ENCODE measurements at places on chromosomes 5 and 9. TPM values are rescaled to one million over a fixed set of nuclear protein-coding genes. Genes with fewer than 3 reads are reported as not detected.

DNA sequence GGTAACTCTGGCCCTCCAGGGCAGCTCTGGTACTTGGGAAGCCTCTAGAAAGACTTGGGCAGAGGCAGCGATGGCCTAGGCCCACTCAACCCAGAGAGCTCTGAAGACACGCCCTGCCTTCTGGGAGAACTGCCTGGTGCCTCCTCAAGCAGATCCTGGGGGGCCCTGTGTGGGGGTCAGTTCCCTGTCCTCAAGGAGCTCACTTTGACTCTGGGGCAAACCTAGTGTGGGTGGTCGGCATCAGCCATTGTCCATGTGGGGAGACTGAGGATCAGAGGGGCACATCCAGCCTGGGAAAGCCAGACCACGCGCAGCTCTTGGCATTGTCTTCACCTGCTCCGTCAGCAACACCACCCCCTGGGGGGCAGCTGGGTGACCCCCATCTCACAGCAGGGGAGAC, 28.0 kb downstream of the ABO start:
- no peak for DNase-seq

DNA sequence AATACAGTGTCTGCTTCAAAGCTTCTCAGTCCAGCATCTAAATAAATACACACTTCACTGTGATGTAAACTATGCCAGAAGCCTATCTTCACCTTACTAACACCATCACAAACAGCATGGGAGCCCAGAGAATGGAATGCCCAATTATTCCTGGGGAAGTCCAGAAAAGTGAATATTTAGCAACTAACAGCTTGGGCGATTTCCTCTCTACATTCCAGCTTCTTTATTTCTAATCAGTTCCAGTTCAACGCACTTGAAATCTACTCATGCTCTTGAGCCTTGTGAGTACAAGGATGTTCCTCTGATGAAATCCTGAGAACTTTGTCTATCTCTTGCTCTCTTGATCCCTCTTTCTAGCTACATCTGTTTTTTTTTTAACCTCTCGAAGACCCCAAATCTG, 100.4 kb upstream of the C9orf72 start:
- DNase-seq = no peak

DNA sequence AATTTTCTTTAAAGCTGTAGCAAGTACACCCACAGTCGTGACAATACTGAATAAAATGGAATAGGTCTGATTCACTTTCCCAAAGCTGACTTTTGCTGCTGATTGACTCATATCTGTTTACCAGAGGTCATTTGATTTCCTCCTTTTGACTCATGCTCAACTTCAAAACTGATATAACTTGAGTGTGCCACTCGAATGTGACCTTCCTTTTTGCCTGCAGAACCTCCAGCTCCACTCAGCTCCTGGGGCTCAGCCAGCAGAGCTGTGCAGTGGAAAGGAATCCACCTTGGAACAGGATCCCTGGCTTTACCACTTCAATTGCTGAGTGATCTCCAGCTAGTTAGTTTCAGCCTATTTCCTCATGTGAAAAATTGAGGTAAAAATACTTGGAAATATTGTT, 84.1 kb downstream of the FEM1C start:
- DNase-seq = no peak

GRCh38 chr5:177025101-177025601, 2.7 kb downstream of the ZNF346 start:
- no peak for DNase-seq

The SLC36A3 gene
- not detected for total RNA-seq

- DNase-seq = no peak
Measured at GRCh38 chr5:172058088-172058487, 51.6 kb upstream of the FBXW11 start.

The SLC34A1 gene
- not detected for total RNA-seq

- no peak for DNase-seq
Measured at GRCh38 chr9:118482306-118482705, 778.1 kb downstream of the TLR4 start.

The DAB2 gene
- 103 TPM for total RNA-seq

GRCh38 chr5:76684756-76685519, 31.0 kb upstream of the F2R start:
- peak; percentile 11 for DNase-seq

The GRIA1 gene
- 2.5 TPM for total RNA-seq

DNA sequence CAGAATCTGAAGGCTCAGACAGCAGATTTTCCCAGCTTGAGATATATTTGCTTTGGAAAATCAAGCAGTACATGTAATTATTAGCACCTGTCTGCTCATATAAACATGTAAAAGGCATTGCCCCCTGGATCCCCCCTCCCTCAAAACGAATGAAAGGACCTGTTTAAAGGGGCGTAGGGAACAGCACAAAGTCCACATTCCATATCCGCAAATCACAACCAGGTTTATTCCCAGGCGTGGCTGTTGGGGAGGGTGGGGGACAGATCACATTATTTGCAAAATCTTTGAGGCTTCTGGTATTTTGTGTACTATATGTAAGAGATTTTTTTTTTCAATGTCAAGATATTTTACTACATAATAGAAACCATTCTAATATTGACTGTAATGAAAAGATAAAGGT, 8.7 kb upstream of the MRPS2 start:
- no peak for DNase-seq

DNA sequence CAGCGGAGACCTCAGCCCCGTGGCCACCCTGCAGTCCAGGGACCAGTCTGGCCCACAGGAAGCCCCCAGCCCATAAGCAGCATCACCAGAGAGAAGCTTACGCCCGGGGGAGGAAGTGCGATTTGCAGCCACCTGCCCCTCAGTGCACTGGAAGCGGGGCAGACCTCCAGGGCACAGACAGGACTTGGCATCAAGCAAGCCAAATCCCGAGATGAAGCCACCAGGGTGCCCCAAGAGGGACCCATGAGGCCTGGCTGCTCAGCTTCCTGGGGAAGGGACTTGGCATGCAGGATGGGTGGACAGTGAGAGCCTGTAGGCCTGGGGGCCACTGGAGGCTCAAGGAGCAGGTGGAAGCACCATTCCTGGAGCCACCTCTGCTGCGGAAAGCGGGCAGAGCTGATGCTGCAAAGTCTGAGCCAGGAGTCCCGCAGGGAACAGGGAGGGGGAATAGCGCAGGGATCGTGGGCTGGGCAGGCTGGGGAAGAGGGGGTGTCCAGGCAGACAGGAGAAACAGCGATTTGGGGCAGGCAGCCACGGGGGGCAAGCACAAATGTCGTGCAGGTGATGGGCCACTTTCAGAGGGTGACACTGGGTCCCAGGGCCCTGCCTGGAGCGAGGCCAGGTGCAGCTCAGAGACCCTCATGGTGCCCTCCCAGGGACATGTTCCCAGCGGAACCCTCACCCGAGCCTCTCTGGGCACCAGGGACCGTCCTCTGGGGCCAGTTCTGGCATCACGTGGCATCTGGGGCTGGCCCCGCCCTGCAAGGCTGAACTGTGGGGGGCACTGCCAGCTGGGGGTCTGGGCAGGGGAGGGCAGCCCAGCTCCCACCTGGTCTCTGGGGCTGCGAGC, 3.2 kb downstream of the LRRC26 start:
- DNase-seq = no peak

The GLRA1 gene
- total RNA-seq = not detected

- DNase-seq = no peak
Measured at GRCh38 chr9:125842242-125842641, 95.1 kb downstream of the PBX3 start.

DNA sequence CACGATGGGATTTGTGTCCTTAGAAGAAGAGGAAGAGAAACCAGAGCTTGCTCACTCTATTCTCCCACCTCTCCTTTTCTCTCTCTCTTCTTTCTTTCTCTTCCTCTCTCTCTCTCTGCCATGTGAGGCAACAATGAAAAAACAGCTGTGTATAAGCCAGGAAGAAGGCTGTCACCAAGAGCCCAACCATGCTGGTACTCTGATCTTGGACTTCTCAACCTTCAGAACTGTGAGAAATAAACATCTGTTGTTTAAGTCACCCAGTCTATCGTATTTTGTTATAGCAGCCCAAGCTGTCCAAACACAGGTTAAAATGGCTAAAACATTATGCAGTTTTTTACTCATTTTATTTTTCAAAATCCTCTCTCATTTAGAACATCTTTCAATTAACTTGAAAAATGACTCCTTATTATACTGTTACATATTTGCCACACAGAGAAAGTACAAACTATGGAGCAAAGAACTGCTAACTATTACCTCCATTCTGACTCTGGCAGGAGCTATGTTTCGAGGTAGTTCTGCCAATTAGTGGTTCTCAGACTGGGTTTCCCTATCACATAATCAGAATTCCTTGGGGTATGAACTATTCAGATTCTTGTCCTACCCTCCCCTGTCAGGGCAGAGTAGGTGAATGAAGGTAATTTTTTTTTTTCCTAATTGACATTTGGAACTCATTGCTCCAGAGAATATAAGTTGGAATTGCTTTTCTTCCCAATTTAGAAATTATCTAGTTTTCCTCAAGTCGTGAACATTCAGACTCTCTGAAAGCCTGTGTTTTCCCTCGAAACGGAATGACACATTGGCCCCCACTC, 434.6 kb downstream of the ENC1 start:
- no peak for DNase-seq

DNA sequence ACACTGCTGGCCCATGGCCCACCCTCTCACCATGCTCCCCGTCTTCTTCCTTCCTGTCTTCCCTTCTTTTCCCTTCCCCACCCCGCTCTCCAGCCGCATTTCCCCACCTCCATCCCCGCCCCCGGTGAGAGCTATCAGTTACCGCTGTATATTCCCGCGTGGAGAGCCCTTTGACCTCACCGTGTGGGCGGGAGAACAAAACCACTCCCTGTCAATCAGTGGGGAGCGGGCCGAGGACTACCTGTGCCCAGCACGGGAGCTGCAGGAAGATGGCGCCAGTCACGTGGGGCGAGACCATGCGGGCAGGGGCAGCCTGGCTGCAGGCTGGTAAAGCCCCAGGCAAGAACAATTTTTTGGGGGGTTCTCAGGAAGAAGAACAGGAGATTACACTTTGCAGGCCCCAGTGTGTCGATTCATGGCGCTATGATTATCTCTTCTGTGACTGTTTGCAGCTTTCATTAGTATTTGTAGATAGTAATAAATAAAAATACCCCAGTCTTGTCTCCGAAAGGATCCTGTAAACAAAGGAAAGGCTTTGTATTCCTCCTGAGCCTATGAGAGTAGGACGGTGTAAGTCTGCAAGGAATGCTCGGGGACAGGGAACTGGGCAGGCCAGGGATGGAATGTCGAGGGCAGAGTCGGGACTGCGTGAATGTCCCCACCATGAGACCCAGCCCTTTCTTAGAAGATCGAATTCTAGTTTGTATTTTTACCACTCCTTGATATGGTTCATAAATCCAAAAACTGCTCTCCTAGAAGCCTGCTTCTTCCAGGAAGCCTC, 14.8 kb upstream of the DMRT1 start:
- no peak for DNase-seq

- DNase-seq = no peak
Measured at GRCh38 chr5:78760770-78761169, 112.2 kb upstream of the LHFPL2 start.

The AHRR gene
- 11.9 TPM for total RNA-seq

The PCDHA7 gene
- total RNA-seq = 0.30 TPM

DNA sequence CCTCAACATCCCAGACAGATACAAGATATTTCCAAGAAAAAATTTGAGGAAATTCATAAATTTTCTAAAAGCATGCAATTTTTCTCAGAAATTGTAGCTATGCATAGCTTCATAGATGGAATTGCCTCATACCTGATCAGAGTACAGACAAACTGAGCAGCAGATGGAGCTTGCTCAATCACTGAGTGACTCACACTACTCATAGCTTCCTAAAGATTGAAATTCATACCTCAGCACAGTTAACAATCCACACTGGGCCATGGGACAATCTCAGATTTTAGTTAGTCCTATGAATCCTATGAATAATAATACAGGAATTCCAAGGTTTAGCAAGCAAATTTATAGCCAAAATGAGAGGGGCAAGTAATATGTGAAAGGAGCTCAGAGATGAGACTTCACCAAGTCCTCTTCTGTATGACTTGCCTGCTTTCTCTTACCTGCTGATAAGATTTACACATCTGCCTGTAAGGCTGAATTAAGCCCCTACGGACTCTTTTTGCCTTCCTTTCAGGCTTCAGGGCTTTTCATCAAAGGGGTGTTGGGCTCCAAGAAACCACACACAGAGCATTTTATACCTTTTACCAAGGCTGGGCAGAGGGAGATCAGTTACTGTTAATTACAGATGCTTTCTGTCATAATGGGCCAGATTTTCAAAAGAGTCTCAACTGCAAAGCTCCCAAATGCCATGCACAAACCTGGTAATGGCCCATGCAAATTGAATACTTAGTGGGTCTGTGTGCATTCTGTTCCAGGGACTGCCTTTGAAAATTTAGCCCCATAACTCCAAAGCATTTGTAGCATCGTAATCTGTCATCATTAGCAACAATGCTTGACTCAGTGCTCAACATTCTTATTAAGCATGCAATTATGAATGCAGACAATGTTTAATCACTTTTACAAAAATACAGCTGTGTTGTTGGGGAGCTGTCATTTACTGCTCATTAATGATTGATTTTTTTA, 439.3 kb downstream of the DTWD2 start:
- no peak for DNase-seq

GRCh38 chr5:73204332-73204731, 31.3 kb downstream of the TMEM174 start:
- no peak for DNase-seq

GRCh38 chr5:159178978-159179377, 30.4 kb downstream of the RNF145 start:
- peak; percentile 68 for DNase-seq

The SMAD5 gene
- 68.0 TPM for total RNA-seq

DNA sequence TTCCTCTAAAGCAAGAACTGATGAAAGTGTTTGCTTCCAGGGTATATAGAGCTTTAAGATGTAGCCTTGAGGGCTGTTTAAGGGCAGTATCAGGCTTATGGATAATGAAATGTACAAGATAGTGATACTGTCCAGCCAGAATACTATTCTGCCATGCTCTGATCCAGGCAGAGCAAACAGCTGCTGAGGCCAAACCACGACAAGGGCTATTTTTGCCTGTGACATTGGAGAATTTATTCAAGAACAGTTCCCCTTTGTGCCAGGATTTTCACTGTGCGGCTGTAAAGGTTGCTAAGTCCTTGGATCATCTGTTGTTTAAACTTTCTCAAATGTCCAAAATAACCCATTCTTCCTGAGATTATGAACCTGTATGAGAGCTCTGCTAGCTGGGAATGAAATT, 70.4 kb downstream of the OTP start:
- no peak for DNase-seq

The TSSK1B gene
- total RNA-seq = 0.10 TPM

DNA sequence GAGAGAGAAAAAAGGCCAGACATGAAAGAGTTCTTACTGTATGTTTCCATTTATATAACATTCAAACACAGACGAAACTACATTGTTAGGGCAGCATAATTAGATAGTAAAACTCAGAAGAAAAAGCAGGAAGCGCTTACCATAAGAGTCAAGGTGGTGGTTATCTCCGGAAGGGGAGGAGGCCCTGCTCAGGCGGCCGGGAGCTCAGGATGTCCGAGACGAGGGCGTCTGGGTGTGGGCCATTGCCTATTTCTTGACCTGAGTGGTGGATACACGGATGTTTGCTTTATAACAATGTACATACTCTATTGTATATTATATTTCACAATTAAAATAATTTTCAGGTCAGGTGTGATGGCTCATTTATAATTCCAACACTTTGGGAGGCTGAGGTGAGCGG, 80.9 kb upstream of the COL5A1 start:
- DNase-seq = no peak

The PDZD2 gene
- 34.9 TPM for total RNA-seq
